ENCODE measurements at places on chromosomes 12 and 14.

DNA sequence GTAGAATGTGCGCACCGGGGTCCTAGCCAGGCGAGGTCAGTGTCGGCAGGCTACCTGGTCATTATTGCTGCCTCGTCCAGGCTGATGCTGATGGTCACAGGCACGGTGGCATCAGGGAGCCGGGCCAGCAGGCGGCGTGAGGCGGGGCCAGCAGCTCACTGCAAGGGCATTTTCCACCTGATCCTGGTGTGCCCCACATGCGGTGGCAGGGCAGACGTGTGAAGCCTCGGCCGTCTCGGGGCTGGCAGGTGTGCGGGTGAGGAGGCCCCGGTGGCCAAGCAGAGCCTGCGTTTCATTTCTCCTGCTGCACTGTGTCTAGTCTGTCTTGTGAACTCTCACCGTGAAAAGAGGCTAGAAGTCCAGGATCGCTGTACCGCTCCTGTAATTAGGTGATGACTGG, 12.0 kb upstream of the AMN start:
- DNase-seq, result no peak

GRCh38 chr12:26097046-26097878, 27.6 kb downstream of the BHLHE41 start:
- DNase-seq, result peak; percentile 87

- no peak for DNase-seq
Measured at GRCh38 chr14:103524002-103524935, 1.6 kb upstream of the CKB start.

DNA sequence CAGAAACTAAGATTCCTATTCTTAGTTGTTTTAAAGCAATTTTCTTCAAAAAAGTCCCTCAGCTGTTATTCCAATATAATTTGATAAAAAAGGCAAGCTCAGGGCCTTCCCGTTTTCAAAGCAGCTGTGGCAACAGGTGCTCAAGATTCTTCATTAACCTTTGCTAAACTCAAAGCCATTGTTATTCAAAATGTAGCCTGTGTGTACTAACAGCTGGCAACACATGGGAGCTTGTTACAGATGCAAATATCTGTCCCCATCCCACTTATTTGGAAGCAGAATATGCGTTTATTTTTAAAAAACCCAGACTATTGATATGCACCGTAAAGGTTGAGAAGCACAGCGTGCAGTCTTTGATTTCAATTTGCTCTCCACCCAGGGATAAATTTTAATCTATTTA, 210.4 kb upstream of the SYT10 start:
- no peak for DNase-seq

DNA sequence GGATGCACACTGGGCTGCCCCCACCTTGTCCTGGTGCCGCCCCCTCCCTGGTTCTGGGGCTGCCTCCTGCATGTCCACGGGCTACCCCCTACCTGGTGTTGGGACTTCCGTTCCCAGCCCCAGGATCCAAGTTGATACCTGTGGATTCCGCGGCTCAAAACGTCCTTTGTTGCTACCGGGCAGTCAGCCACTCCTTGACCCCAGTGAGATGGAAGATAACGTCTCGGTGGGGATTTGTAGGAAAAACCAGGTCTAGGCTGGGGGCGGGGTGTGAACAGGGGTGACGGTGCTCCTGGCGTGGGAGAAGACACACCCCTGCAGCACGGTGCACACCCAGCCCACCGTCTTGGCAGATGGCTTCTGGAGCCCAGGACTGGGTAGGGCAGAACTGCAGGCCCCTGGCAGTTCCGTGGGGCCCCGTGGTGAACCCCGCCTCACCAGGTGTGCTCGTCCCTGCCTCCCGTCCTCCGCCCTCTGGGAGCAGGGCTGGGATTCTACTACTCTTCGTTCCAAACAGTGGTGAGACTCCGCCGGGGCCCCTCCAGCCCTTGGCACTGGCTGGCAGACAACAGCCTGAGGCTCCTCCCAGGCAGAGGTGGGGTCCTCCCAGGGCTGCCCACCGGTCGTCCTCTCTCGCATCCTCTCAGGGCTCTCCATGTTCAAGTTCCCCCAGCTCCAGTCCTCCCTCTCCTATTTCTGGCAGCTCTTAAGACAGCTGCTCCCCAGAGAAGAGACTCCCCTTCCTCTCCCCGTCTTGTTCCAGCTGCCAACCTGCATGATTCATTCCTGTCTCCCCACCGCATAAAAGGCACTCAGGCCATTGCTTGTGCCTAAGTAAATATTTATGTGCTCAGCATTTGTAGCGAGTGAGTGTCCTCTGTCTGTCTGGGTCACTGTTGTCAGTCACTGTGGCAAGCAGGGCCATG, 75.5 kb downstream of the FBXL14 start:
- peak; percentile 86 for DNase-seq

DNA sequence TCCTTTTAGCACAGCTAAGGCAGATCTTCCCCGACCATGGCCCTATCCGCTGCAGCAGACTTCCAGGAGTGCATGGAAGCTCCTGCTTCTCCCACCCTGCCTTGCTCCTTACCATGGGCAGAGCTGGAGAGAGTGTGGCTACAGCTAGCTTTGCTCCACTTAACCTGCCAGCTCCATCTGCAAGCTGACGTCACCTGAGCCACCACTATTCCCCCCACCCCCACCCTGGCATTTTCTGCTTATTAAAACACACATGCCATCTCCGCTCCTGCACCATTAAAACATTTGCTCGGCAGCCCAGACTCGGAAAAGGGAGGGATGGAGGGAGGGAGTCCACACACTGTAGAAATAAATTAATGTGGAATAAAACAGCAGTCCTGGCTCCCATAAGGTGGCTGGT, 67.8 kb downstream of the TUNAR start:
- DNase-seq, result no peak

- DNase-seq, result no peak
Measured at GRCh38 chr12:123379391-123379790, 4.5 kb upstream of the KMT5A start.

DNA sequence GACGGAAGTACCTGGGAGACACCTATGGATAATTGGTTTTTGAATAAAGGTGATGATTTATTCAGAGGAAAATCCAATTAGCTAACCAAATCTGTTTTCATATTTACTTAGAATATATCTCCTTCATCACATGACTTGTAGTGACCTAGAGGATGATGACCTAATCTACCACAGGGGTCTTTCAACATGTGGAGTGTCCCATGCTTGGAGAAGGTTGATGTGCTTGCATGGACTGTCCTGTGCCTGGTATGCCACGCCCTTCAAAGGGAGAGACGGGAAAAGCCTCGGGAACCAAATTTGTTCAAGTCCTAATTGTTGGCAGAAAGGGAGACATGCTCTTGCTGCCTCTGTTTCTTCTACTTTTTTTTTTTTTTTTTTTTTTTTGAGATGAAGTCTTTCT, 11.8 kb upstream of the PAPLN start:
- no peak for DNase-seq

DNA sequence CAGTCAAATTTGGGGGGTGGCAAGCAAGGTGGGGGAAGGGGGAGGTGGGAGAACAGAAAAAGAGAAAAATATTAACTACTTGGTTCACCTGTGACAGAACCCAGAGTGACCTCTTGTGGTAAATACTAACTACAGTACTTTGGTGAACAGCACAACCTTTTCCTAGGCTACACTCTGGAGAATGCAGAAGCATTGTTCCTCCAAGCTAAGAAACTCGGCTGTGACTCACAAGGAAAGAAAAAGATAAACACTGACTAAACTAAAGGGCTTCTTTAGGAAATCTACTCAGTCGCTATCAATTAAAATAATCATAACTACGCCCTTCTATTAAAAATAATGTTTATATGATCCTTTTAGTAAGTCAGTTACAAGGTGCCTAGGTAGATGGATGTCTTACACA, 5.4 kb downstream of the KCNH5 start:
- peak; percentile 59 for DNase-seq

DNA sequence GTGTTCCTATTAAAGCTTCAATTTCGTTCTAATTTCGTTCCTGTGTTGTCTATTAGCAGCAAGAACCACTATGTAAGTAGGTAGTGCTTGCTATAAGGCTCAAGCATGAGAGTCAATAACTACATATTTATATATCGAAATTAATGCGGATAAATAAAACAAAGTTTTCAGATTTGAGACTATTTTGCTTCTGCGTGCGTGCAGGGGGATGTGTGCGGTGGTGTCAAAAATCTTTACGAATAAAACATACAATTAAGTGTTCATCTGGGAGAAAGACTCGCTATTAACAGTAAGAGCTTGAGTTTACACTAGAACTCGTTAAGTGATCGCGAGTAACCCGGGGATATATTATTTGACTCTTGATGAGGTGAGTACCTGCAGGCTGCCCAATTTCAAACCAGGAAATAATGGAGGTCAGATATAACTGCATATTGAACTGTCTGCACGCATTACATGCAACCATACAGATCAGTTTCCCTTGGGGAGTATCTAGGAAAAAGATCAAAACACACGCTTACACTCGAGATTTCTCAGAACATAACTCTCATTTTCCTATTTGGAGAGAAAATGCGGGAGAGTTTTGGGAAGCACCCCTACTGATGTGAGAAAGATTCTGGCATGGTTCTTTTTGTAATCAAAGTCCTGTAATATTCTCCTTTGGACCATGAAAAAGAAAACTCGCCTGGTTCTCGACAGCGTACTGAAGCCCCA, 813 bp downstream of the TWF1 start:
- peak; percentile 6 for DNase-seq

- DNase-seq, result peak; percentile 90
Measured at GRCh38 chr12:78703820-78704525, 160.6 kb upstream of the SYT1 start.

GRCh38 chr12:7346551-7347225, 42.8 kb downstream of the ACSM4 start:
- DNase-seq, result no peak

DNA sequence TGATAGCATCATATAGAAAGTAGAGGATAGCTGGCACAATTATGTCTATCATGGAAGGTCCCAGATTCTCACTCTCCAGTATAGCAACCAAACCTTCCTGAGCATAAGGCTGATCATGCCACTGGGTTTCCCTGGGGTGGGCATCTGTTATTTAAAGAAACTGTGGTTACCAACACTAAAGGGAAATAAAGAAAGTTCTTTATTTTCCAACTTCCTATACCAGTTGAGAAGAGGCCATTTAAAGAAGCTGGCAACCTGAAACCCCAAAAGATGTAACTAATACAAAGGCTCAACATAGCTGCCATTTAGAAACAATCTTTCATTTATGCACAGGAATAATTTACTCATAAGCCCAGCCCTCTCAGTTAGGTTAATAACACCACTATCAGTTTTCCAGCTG, 3.1 kb downstream of the BCAT1 start:
- no peak for DNase-seq

DNA sequence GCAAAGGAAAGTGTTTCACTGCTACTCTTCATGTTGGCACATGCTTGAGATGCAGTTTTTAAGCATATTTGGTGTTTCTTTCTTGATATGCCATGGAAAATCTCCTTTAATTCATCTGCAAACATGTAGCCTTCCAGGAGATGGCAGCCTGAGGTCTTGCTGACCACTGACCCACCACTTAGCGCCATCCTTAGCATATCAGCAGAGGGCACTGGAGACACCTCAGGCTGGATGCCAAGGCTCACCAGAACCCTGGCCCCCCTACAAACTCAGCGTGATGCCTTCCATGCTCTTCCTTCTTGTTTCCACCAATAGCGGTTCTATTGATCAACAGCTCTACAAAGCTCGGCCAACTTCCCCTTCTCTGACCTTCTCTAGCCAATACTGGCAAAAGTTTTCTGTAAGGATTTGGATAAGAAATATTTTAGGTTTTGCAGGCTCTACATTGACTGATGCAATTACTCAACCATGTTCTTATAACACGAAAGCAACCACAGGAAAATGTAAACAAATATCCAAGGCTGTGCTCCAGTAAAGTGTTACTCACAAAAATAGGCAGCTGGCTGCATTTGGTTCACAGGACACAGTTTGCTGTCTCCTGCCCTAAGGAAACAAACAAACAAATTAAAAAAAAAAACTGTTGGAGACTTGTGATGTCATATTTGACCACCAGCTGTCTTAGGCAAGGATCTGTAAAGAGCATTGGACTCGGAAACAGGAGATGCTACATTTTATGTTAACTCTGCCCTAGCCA, 209.7 kb downstream of the SLC15A4 start:
- DNase-seq, result peak; percentile 13

GRCh38 chr14:92144708-92145107, 22.9 kb downstream of the CPSF2 start:
- peak; percentile 83 for DNase-seq

DNA sequence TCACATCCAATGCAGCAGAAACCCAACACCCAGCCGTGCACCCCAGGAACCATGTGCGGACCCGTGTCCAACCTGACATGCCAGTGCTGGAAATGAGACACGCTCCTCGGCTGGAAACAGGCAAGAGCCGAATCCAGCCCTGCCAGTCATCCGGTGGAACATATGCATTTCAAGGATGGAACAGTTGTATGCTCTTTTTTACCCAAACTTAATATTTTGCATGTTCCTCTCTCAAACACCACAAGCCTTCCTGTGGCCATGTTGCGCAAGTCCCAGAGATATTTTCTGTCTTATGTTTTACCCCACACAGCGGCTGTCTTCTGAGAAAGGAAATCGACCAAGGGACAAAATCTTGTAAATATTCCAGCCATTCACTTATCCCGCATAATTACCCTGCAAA, 196.9 kb downstream of the BCL11B start:
- DNase-seq, result no peak
